ENCODE measurements at places on chromosomes 12 and 14.

GRCh38 chr12:119178544-119179334, at the start of gene HSPB8:
TSS of gene HSPB8 (plus strand) at chr12:119178931. CDS start at chr12:119179313, 382 bp downstream.
- DNase-seq, result no peak

DNA sequence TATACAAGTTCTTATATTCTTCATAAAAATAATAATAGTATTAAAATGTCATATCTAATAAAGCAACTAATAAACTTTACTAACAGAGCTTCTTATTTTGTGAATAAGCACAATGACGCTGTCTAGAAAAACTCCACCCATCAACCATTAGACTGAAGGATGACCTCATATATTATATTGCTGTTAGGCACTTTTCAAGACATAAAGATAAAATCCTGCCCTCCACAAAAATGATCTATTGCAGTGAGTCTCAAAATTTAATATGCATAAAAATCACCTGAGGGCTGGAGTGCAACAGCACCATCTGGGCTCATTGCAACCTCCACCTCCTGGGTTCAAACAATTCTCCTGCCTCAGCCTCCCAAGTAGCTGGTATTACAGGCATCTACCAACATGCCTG, 20.1 kb downstream of the TM7SF3 start:
- no peak for DNase-seq

GRCh38 chr12:108368089-108368488, 29.0 kb upstream of the CMKLR1 start:
- DNase-seq, result no peak

- DNase-seq, result no peak
Measured at GRCh38 chr12:105001476-105001875, 15.4 kb downstream of the NOPCHAP1 start.

DNA sequence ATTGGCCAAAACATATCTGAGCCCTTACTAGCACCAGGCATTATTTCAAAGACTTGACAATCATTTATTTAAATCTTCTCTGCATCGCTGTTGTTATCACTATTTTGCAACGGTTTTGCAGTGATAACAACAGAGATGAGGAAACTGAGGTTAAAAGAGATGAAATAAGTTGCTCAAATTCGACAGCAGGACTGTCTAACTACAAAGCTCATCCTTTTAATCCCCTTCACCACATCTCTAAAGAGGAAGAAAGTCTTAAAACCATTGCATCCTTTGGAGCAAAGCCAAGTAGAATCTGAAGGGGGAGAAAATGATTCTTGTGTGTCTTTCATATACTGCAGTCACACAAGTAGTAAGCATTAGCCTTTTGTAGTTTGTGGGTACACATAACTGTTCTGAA, 14.8 kb upstream of the ETNK1 start:
- DNase-seq, result no peak

DNA sequence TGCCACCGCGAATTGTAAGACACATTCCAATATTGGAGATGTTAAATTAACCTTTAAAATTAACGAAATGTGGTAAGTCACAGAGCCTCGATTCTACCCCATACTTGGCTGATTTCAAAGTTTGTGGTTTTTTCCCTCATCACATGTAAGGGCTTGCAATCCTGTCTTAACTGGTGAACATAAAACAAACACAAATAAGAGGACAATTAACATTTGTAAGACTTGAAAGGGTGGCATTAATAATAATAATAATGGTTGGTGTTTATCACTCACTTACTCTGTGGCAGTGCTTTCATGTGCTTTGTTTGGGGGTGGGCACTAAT, 26.6 kb downstream of the PPFIBP1 start:
- DNase-seq, result no peak

- DNase-seq, result no peak
Measured at GRCh38 chr14:34951286-34951685, 31.5 kb upstream of the SRP54 start.

- no peak for DNase-seq
Measured at GRCh38 chr12:66662729-66663128, 16.1 kb downstream of the GRIP1 start.

GRCh38 chr14:24607635-24608514, 1.6 kb downstream of the GZMH start:
- DNase-seq, result no peak

DNA sequence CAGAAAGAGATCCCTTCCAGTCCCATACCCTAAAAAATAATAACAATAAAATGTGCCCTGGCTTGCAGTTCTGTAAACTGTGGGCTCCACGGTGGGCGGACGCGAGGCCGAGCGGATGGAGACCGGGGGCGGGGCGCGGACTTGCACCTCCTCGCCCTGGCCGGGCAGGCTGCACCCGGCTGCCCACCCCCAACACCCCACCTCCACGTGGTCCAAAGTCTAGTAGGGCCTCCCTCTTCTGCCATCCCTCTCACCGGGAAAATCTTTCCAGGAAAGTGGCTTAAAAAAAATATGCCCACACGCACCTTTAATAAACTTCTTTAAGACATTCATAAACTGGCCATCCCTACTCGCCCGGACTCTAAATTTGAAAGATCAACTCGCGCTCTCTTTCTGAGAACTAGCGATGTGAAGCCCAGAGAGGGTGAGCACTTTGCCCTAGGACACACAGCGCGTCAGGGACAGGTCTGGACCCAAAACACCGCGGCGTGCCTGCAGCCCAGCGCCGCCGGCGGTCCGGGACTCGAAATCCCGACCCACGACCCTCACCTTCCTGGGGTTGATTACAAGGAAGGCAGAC, 1.9 kb upstream of the BCL11B start:
- DNase-seq, result peak; percentile 34

- no peak for DNase-seq
Measured at GRCh38 chr12:125203145-125203765, 138.0 kb downstream of the AACS start.

DNA sequence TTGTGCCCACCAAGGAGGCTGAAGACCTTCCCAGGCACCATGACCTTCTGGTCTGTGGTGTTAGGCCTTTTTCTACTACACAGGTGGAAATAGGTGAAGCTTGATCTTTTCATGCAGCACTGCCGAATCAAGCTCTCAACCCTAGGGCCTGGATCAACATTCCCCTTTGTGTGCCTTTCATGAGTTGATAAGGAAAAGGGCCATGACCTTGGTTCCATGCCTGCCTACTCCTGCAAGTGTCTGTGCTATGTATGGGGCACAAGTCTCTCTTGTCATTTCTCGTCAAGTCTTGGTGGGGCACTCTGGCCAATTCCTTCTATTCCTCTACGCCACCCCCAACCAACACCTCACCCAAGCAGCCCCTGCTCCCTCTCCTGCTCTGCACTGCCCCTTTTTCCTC, 154.5 kb downstream of the SLC8A3 start:
- no peak for DNase-seq

- peak; percentile 46 for DNase-seq
Measured at GRCh38 chr14:92560106-92560865, 46.7 kb downstream of the RIN3 start.

DNA sequence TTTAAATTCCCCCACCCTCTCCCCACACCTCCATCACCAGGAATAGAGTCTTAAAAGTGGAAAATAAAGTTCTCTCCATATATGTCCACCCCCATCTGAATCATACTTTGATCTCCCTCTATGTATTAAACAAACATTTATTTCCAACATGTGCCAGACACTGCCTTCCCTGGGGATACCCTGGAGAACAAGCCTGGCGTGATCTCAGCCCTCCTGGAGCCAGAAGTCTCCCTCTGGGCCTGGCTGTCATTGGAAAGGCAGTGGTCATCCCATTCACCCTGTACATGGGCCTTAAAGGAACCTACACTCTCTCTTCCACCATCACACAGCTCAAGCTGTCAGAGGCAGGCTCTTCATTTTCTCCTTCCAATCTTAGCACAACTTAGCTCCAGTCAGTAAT, 143.6 kb downstream of the EMP1 start:
- no peak for DNase-seq

DNA sequence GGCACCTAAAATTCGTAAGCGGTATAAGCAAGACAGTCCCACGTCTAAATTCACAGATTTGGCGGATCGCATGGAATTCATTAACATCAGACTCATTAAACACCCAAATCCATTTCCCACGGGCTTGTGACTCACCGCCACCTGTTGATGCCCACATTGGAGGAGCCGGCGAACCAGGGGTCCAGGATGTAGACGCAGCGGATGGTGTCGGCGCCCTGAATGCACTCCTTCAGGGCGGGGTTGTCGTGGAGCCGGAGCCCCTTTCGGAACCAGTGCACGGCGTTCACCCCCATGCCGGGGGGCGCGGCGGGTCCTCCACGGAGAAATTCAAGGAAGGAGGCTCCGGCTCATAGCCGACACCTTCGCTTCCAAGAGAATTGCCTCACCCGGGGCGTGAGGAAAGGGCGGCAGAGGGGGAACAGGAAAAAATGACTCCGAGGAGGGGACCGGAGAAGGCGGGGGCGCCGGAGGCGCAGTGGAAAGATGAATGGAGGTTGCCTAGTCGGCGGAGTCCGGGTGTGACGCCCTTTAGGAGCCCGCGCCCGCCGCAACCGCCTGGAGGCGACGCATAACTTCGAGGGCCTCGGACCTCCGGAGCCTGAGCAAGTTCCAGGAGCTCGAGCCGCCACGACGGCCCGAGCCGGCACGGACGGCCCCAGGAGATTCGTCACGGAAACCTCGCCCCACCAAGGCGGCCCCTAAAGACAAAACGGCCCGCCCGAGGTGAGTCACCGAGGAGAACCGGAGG, 506 bp downstream of the CRY1 start:
- peak; percentile 66 for DNase-seq

- DNase-seq, result no peak
Measured at GRCh38 chr12:29245246-29245645, 96.2 kb downstream of the FAR2 start.

DNA sequence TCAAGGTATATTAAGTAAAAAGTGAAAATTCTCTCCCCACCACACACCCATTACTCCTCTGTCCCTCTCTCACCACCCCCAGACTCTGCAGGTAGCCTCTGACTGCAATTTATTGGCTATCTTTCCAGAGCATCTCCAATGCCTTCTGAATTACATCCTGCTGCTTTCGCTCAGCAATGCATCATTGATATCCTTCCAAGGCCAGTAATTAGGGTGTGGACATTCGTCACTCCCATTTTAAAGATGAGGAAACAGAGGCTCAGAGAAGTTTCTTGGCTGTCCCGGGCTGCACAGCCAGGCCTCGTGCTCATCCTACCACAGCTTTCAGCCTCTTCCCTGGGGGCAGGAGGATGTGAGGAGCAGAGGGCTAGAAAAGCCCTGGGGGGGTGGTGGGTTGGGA, 23.6 kb upstream of the PGF start:
- DNase-seq, result no peak

GRCh38 chr12:24705741-24706358, 243.1 kb downstream of the BCAT1 start:
- DNase-seq, result no peak

DNA sequence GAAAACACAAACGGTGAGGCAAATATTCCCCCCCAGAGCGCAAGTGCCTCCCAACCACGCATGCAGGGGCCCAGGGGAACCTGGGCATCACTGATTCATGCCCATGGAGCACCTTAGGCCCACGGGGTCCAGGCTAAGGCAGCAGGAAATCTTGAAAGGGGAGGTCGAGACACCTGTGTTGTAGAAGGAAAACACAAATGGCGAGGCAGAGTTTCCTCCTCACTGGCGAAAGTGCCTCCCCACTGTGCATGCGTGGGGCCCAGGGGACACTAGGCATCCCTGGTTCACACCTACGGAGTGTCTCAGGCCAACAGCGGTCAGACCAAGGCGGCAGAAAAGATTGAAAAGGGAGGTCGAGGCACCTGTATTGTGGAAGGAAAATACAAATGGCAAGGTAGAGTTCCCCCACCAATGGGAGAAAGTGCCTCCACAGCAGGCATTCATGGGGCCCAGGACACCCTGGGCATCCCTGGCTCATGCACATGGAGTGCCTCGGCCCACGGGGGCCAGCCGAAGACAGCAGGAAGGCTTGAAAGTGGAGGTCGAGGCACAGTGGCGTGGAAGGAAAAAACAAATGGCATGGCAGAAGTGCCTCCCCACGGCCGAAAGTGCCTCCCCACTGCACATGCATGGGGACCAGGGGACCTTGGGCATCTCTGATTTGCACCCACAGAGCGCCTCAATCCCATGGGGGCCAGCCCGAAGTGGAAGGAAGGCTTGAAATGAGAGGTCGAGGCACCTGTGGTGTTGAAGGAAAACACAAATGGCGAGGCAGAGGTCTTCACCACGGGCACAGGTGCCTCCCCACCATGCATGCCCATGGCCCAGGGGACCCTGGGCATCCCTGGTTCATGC, 368.8 kb downstream of the ALG10 start:
- no peak for DNase-seq

- DNase-seq, result peak; percentile 57
Measured at GRCh38 chr14:50312734-50313054, 570 bp downstream of the DMAC2L start.

- no peak for DNase-seq
Measured at GRCh38 chr12:57553343-57554202, 3.7 kb downstream of the KIF5A start.

DNA sequence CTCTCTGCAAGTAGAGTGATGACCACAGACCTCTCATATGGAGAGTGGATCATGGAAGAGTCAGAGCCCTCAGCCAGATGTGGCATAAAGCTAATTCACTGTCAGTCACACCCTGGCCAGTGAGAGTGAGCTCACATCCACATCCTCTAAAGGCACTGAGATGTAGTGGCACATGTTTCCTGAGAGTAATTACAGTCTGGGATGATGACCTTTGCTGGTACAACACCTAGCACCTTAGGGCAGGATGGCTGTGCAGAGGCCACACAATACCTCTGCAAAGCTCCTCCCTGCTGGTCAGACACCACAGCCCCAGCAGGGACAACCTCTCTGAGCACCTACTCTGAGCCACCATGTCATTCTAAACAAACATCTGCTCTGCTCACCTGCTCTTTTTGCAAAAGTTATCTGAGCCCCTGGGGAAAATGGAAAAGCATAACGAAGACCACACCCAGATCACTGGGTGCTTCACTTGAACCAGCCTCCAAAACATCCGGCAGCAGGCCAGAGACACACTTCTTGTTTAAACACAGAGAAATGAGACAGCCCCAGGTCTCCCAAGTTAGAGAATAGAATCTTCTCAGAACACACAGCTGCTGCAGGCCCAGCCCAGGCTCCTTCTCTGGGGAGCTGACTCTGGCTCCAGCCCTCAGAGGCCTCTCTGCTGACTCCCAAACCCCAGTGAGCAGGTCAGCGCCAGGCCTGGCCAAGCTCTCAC, 30.3 kb downstream of the PITPNM2 start:
- peak; percentile 30 for DNase-seq

DNA sequence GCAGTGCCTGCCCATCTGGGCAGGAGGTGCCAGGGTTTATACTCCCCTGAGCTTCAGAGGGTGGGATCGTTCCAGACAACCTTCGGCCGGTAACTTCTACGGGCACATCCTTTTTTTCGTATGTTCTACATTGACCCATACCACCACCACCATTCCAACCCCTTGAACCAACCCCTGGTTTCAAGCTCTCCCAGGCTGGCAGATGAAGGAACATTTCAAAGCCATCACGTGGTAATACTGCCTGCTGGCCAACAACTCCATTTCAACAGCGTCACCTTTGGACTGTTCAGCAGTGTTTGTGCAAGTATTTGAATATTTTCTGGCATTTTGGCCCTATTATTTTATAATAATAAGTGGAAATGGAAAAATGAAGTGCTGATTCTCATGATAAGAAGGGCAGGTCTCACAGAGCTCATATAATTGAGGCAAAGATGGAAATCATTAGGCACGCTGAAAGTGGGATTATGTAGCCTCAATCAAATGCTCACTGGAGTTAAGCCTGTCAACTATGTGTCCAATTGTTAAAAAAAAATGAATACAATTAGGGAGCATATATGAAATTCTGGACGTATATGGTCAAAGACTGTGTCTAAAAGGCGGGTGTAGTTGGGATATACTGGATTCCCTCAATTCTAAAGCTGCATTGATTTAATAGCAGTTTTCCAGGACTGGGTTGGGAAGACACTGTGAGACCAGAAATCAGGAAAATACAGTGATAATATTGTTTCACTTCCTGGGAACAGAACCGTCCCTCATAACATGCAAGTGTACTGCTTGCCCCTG, 162.1 kb downstream of the ZFP36L1 start:
- DNase-seq, result no peak

GRCh38 chr12:75917083-75917482, 114.5 kb downstream of the PHLDA1 start:
- DNase-seq, result no peak

Measured in CD4-positive, alpha-beta T cell treated with Interleukin-4 for 1 hour (primary cell).